ENCODE measurements at places on chromosomes 6 and 20.

DNA sequence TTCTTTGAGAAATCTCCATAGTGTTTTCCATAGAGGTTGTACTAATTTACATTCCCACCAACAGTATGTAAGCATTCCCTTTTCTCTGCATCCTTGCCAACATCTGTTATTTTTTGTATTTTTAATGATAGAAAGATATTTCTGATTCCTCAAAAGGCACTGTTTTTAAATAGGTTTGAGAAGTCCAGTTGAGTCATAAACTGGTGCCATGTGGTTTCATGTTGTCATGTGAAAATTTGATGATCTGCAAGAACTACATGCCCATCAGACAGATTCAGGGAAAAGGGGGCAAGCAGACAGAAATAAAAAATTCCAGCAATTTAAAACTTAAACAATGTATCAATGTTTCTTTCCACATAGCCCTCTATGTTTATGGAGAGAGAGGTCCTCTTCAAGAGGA is 227.5 kb downstream of the KCNQ5 start:
- DNase-seq = no peak

GRCh38 chr6:97094376-97094775 is 169.8 kb downstream of the KLHL32 start:
- no peak for DNase-seq

GRCh38 chr6:117465691-117466090 is 16.8 kb upstream of the DCBLD1 start:
- DNase-seq = no peak

DNA sequence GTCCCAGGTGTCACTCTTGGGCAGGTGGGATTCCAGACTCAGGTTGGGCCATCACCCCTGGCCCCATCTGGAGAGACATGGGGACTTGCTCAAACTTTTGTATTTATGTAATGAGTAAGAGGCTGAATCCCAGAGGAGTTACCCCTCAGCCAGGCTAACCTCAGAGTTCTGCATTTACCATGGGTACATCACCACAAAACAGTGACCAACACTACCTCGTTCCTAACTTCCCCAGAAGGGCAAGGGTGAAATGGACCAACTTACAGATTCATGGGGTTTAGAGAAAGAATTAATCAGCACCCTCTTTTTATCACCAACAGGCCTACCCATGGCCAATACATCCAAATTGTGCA is 259.9 kb upstream of the MARCKS start:
- no peak for DNase-seq

DNA sequence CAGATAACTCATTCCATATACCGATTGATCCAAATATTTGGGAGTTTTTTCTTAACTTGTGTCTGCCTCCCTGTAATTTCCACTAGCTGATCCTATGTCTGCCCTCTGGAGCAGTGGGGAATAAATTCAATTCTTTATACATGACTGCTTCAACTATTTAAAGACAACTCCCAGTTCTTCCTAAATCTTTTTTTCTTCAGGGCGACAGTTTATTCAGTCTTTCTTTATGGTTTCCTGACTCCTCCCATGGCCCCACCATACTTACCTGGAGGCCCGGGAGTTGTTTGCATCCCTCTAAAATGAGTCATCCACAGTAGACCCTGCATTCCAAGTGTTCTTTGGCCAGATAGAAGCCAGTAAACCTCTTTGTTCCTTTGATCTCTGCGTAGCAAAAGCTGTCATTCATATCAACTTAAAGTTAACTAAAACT is 73.6 kb downstream of the LCA5 start:
- no peak for DNase-seq

DNA sequence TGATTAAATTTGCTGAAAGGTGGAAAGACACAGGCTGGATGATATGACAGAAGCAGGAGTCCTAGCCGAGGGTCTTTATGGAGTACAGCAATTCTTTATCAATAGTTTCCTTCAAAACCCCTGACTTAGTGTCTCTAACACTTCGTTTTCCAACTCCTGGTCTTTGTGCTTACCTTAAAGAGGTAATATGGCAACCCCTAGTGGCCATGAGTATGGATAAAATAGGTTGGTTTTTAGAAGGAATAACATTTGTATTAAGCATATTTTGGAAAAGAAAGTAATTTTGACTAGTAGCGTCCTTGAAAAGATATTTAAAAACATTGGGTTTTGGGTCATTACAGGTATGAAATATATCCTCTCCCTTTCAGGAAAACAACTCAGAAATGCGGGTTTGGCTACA is 51.9 kb downstream of the VGLL2 start:
- DNase-seq = no peak

DNA sequence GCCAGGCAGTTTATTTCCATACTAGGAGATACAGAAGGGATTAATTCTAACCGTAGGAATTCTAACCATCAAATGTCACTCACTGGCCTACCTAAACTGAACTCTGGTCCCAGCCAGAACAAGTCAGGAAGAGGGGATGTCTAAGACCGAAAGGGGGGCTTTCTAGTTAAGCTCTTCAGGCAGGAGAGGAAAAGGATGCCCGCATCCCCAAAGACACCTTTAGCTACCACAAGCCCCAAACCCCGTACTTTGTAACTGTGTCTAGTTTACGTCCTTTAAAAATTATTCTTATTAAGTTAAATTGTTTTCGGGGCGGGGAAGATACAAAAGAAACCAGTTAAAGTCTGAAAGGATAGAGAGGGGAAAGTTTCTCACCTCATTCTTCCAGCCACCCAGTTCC is 1.2 kb upstream of the ZNF76 start:
- DNase-seq = no peak

DNA sequence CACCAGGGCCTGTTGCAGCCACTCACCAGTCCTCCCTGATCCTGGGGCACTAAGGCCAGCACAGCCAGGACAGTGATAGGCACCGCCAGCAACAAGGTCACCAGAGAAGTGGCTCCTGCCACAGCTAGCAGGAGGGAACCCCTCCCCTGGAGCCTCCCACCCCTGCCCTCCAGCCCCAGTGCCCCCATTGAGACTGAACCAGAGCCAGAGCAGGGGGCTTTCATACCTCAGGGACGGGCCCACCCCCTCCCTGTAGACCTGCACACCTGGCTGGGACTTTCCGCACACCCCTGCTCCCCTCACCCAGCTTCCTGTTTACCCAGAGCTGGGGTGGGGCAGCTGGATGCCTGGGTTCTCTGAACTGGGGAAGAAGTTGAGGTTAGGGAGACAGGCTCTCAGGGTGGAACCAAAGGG is at the start of gene LTB:
Gene LTB (minus strand): TSS at position 195 of the 414 bp plus-strand sequence. CDS start 7 bp downstream, at position 188.
- no peak for DNase-seq

- no peak for DNase-seq
Observed at GRCh38 chr6:127186889-127187288, 68.4 kb downstream of the RSPO3 start.

Data from amygdala (tissue), 56 donors.